ENCODE measurements at places on chromosomes 7 and 10.

GRCh38 chr7:42914421-42915045 is 2.7 kb upstream of the C7orf25 start:
- no peak for DNase-seq

GRCh38 chr10:67923551-67923950 is 39.1 kb downstream of the SIRT1 start:
- no peak for DNase-seq

DNA sequence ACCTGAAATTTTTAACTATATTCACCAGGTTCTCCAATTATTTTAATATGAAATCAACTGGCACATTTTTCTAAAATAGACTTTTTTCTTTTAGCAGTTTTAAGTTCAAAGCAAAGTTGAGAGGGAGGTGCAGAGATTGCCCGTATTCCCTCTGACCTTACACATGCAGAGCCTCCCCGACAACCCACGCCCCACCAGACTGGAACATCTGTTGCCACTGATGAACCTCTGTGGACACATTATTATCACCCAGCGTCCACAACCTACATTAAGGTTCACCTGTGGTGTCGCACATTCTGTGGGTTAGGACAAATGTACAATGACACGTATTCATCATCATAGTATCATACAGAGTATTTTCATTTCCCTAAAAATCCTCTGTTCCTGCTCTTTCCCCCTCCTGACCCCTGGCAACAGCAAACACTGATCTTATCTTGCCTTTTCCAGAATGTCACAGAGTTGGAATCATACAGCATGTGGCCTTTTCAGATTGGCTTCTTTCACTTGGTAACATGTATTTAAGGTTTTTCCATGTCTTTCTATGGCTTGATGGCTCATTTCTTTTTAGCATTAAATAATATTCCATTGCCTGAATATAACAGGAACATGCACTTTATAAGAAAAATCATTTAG is 37.1 kb downstream of the COBL start:
- DNase-seq: no peak

GRCh38 chr7:106215868-106216516 is 68.8 kb downstream of the NAMPT start:
- no peak for DNase-seq

- no peak for DNase-seq
These were observed 80.4 kb downstream of the TCF7L2 start for GRCh38 chr10:113030453-113030852.

DNA sequence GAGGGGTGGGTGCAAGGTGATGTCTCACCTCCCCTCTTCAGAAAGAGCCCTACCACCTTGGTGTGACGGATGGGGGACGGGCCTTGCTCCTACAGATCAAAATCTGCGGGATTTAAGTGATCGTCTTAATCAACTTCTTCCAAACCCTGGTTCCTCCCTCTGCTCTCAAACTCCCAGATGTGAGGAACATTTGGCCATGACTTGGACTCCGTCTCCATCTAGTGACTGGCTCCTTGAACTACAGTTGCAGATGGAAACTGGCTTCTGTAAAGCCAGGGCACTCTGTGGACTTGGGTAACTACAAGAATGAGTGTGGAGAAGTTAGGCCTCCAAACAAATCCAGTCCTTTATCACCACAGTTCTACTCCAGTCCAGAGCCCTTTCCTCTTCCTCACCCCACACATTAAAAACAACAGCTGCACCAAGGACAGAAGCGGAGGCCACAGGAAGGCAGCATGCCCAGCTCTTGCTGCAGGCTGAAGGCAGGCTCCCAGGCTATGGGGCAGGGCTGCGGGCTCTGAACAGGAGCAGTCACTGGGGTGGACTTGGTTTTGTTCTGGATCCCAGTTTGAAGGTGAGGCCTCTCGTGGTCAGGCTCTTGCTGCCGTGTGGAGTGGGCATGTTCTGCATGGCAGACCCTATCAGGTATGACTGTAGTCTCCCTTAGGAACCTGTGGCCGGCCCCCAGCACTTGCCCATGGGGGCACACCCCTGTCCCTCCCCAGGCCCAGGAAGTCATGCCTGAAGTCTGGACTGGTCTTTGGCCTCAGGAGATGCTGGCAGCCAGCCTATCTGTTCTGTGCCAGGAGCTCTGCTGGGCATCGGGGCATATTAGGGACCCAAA is 79.4 kb downstream of the VWC2 start:
- DNase-seq: no peak

- no peak for DNase-seq
These were observed 17.8 kb downstream of the GIMAP8 start for GRCh38 chr7:150468241-150468640.

- DNase-seq: no peak
These were observed 59.6 kb downstream of the RUNDC3B start for GRCh38 chr7:87687653-87688254.

DNA sequence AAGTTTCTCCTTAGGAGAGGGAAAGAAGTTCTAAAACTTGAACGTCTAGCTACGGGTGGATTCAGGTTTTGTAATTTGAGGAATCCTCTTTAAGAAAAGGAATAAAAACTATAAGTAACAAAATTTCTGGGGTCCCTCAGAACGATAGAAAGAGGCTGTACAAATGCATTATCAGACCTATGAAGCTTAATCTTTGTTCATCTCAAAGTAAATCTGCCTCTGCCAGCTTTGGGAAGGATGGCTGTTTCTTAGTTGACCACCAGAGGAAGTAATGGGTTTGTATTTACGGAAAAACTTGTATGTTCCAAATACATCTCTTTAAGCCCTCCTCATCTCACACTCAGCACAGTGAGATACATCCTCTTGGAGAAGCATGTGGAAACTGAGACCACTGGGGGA is 864 bp downstream of the PSTK start:
- DNase-seq: no peak

GRCh38 chr7:128092221-128092620 is 61.0 kb upstream of the LRRC4 start:
- no peak for DNase-seq

DNA sequence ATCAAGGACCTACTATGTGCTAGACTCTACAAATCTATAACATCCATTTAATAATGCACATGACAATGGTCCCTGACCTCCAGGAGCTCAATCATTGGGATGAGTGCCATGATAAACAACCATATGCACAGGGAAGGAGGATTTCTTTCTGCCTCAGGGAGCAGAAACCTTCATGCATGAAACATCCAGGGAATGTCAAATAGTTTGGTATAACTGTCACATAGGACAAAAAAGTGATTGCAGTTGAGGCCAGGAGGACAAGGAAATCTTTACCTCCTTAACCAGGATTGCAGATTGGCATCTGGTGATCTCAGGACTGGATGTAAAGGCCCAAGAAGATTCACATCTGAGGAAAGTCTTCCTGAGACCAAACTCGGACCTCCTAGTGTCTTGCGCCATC is 993.1 kb downstream of the KCNMA1 start:
- no peak for DNase-seq

DNA sequence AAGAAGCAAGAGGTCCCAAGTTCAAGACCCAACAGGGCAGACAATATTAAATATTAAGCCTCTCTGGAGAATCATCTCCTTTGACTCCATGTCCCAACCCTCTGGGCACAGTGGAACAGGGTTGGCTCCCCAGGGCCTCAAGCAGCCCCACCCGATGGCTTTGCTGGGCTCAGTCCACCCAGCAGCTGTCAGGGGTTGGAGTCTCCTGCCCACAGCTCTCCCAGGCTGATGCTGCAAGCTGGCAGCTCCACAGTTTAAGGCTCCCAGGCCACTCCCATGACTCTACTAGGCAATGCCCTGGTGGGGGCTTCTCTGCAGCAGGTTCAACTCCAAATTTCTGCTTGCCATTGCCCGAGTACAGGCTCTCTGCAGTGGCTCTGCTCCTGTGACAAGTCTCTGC is 55.1 kb downstream of the LARP4B start:
- DNase-seq: no peak

- no peak for DNase-seq
These were observed 1.4 kb downstream of the SOSTDC1 start for GRCh38 chr7:16463949-16464715.

DNA sequence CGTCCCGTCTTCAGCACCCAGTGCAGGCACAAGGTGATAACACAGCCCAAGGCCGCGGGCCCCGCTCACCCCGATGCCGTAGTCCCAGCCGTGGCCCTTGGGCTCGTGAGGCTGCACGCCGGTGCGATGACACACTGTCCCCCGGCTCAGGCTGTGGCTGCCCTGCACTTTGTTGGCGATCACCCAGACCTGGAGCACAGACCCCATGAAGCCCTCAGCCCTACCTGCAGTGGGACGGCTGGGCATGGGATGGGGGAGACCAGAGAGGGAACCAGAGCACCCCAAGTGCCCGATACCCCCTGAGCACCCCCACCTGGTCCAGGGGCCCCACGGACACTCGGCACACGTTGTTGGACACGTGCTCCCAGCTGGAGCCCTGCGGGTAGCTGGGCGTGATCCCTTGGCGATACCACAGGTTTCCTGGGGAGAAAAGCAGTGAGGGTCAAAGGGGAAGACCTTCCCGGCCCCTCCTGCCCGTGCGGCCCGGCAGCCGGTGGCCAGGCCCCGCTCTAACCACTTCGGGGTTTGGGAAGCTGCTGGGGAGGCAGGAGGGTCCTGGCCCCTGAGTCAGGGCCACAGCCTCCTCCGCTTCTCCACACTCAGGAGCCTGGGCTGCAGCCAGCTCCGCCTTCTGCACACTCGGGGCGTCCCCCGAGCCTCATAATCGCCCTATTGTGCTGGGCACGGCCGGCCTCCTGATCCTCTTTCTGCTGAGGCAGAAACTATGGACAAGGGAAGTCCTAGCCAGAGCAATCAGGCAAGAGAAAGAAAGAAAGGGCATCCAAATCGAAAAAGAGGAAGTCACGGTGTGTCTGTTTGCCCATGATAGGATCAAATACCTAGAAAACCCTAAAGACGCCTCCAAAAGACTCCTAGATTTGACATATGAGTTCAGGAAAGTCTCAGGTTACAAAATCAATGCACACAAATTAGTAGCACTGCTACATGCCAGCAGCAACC is 6.7 kb downstream of the BHLHA15 start:
- no peak for DNase-seq

GRCh38 chr10:42543840-42544372 is 94.5 kb downstream of the ZNF33B start:
- DNase-seq: no peak

DNA sequence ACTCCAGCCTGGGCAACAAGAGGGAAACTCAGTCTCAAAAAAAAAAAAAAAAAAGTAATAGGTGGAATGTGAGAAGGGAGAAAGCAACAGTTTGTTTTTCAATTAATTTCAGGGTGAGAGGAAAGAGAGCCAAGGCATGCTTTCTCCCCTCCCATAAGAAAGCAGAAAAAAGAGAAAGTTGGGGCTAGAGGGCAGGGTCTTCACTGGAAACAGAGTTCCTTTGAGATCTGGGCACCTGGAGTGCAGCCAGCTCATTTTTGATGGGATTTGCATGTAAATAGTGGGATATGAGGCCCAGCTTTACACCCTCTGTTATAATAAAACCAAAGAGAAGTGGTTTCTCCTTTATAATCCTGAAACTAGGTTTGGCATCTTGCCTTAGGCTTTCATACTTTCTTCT is 13.8 kb upstream of the STOX1 start:
- DNase-seq: no peak

DNA sequence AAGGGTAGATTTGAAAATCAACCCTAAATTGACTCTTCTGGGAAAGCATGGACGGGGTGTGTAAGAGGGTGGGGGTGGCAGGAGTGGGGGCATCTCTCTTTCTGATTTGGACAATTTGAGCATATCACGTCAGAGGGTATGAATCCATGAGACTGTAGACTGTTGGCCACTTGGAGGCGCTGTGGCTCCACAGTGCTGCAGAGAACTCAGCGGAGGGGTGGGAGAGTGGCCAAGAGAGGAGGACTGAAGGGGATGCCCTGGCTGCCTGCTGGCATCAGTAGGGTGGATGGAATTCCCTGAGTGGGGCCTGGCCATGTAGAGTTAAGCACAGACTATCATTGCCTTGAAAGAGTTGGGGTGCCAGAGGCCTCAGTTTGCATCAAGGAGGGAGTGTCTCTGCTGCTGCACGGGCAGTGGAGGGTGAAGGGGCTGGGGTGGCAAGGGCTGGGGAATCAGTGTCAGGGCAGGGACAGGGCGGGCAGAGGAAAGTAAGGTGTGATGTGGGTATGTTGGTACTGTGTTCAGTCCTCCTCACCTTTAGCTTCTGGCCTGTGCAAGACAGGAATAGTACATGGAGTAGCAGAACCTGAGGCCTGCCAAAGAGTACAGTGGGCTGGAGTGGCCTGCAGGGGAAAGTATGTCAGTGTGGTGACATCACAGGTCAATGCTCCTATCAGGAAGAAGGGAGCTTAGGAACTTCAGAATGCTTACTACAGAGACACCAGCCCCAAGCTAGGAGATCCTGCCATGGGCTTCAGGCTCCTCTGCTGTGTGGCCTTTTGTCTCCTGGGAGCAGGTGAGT is 133.5 kb upstream of the PRSS58 start:
- no peak for DNase-seq

- DNase-seq: no peak
These were observed 60.6 kb upstream of the UBE3C start for GRCh38 chr7:157077986-157078644.

GRCh38 chr10:1643161-1643907 is 94.0 kb downstream of the ADARB2 start:
- no peak for DNase-seq

DNA sequence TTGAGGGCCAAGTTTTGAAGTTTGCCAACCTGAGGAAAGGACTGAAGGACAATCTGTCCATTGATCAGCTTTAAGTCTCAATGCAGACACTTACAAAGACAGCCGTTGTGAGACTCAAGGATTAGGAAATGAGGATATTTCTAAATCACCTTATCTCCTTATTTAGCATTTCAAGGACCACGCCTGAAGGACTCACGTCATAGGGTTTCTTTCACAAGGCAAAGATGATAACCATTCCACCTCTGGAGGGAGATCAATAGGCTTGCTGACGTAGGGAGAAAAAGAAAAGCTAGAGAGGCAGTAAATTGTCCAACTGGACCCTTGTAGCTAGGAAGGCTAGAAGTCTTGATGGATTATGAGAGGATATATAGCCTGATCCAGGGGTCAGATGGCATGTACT is 3.3 kb upstream of the ASB4 start:
- no peak for DNase-seq

DNA sequence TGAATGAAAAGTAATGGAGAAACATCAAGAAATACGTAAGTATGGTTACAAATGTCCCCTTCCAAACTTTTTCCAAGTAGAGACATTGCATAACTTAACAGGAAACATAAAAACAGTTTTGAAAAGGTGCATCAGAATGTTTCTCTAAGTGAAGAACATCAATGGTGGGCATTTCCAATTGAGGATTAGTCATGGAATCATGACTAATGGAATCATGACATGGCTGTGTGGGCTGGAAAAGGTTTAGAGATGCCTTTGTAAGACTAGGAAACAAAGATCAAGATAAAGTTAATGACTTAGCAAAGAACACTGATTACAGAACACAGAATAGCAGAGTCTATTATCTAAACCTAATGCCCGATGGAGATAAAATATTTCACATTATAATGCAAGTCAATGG is 272.0 kb downstream of the HPSE2 start:
- no peak for DNase-seq

DNA sequence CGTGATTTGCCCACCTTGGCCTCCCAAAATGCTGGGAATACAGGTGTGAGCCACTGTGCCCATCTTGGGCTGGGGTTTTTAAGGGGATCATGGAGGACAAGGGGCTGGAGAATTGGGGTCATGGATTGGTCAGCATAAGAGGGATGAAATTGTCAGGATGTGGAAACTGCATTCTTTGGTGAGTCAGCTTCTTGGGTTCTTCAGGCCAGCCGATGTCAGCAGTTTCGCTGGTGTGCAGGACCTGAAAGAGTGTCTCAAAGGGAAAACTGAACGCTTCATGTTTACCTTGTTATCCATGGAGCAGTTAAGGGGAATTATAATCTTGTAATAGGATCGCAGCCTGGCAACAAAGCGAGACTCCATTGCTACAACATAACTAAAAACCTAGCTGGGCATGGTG is 13.0 kb downstream of the GALNT17 start:
- no peak for DNase-seq

Measured in activated naive CD4-positive, alpha-beta T cell (primary cell).